ENCODE measurements at places on chromosomes 12 and 14. TPM values are rescaled to one million over a fixed set of nuclear protein-coding genes. Genes with fewer than 3 reads are reported as not detected.

Gene GUCY2C
- polyA plus RNA-seq = not detected

- no peak for DNase-seq
Observed at GRCh38 chr14:64795211-64795610, 84.5 kb downstream of the SPTB start.

GRCh38 chr14:65486863-65487262 lies 74.3 kb downstream of the FUT8 start:
- DNase-seq = no peak

DNA sequence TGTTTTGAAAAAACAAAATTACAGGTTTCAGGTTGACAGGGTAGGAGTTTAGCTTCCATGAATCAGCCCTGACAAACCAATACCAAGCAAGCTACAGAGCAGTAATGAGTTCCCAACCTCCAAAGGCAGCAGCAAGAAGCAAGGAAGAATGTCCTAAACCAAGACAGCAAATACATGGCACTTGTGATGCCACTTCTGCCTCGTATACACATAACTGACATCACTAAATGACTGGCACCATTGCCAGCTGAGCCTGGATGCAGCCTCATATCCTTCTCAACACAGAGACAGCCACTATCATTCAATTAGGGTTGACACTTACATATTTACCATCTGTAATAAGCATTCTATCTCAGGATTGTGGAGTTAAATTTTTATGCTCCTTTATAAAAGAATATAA lies 35.0 kb upstream of the MDM1 start:
- no peak for DNase-seq

- DNase-seq = no peak
Observed at GRCh38 chr14:98489115-98489514, 782.9 kb downstream of the BCL11B start.

- DNase-seq = no peak
Observed at GRCh38 chr14:103870891-103871595, 23.7 kb upstream of the PPP1R13B start.

Gene KRT80
- 2.1 TPM for polyA plus RNA-seq

DNA sequence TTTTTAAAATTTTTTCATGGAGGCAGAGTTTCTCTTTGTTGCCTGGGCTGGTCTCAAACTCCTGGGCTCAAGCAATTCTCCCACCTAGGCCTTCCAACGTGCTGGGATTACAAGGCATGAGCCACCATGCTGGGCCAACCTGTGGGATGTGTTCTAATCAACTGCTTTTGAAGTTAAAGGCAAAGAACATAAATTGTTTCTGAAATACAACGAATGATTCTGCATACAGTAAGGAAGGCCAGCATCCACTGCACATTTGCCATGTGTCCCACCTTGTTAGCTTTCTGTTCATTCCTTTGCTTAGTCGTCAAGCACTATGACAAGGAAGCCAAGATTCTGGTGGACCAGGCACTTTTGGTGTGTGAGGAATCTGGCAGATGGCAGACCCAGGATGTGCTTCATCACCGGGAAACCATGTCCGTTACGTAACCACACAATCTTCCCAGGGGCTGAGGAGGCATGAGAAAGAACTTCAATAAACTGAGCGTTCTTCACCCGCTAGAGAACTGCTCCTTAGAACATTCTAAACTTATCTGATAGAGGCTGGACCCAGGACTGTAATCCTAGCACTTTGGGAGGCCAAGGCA lies 24.5 kb downstream of the MOK start:
- DNase-seq = peak; percentile 93

DNA sequence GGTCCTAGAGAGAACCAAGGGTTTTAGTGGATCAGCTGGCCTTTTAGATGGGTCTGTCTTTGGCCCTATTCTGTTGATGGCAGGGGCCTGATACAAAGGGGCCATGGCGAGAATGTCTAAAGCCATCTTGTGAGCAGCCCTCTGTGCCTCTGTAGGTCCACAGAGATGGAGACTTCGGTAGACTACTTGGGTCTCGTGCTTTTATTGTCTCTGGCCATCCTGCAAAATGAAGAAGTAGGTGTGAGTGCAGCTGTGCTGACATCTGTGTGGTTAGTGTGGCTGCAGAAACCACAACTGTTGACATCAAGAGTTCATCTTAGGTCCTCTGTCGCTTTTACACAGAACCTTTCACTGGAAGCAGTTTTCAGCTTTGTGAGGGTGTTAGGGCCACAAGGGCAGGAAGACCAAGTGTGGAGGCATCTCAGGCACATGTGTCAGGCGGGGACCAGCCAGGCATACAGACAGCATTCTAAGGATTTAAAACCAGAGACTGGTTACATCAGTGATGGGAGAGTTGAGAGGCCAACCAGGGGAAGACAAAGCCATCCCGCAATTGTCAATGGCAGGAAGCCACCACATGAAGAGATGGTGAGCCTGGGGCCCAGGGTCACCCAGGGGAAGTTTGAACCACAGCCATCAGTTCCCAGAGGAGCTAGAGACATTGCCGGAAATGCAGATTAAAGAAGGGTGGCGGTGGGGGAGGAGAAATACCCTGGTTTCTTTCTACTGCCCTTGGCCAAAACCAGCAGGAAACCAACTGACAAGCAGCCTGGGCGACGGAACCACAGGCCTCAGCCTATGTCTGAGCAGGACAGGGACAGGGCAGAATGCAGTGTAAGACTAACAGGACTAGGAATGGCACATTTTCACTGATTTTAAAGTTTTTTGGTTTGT lies 13.0 kb upstream of the TPCN1 start:
- no peak for DNase-seq

GRCh38 chr12:3313675-3314663 lies 177.0 kb upstream of the PRMT8 start:
- no peak for DNase-seq

Gene STAC3
- polyA plus RNA-seq = 0.25 TPM

Gene AQP6
- not detected for polyA plus RNA-seq

Gene OSGEP
- 29.2 TPM for polyA plus RNA-seq

Gene NCKAP5L
- polyA plus RNA-seq = 7.3 TPM

DNA sequence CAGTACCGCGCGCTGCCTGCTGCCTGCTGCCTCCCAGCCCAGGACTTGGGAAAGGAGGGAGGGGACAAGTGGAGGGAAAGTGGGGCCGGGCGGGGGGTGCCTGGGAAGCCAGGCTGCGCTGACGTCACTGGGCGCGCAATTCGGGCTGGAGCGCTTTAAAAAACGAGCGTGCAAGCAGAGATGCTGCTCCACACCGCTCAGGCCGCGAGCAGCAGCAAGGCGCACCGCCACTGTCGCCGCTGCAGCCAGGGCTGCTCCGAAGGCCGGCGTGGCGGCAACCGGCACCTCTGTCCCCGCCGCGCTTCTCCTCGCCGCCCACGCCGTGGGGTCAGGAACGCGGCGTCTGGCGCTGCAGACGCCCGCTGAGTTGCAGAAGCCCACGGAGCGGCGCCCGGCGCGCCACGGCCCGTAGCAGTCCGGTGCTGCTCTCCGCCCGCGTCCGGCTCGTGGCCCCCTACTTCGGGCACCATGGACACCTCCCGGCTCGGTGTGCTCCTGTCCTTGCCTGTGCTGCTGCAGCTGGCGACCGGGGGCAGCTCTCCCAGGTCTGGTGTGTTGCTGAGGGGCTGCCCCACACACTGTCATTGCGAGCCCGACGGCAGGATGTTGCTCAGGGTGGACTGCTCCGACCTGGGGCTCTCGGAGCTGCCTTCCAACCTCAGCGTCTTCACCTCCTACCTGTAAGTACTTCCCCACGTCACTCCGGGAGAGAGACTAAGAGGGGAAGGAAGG lies at the start of gene LGR5:
Gene LGR5 (plus strand): TSS at position 186 of the 732 bp plus-strand sequence. CDS start 283 bp downstream, at position 469.
- DNase-seq = no peak

Gene TSHR
- not detected for polyA plus RNA-seq

Gene DNAJC22
- polyA plus RNA-seq = 11.3 TPM

GRCh38 chr12:65761301-65761700 lies 63.0 kb upstream of the HMGA2 start:
- no peak for DNase-seq

Gene CLEC1A
- not detected for polyA plus RNA-seq

DNA sequence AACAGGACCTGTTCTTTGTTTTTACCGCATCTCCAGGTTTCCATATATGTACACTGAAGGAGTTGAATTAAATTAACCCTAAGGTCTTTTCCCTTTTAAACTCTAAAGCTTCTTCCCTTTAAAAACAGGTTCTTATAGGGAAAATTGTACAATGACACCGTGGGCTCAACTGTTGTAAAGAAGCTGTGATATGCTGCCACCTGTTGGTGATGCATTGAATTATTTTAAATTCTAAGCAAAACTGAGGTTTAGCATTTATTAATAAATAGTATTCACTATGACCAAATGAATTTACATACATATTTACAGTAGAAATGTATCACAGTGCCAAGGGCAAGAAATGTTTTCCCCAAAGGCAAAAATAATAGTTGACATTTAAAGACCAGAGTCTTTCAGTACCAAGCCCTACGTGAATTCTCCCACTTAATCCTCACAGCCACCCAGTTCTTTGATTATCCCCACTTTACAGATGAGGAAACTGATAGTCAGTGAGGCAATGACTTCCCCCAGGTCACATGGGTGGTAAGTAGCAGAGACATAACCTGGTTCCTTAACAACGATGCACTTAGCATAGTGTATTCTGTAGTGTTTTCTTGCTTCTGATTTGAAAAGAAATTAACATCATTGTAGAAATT lies 35.7 kb upstream of the TMEM263 start:
- DNase-seq = peak; percentile 16

- DNase-seq = no peak
Observed at GRCh38 chr12:24229031-24229700, 279.7 kb upstream of the SOX5 start.

- DNase-seq = no peak
Observed at GRCh38 chr12:531951-532585, 72.3 kb downstream of the B4GALNT3 start.

Gene CFAP73
- polyA plus RNA-seq = not detected
